CD4-positive, alpha-beta T cell treated with Interleukin-17A for 1 hour (primary cell): ENCODE measurements at places on chromosomes 1 and 21.

GRCh38 chr21:31201548-31201947 is 142.5 kb downstream of the TIAM1 start:
- DNase-seq, result no peak

GRCh38 chr1:218811497-218811896 is 362.2 kb upstream of the LYPLAL1 start:
- no peak for DNase-seq

DNA sequence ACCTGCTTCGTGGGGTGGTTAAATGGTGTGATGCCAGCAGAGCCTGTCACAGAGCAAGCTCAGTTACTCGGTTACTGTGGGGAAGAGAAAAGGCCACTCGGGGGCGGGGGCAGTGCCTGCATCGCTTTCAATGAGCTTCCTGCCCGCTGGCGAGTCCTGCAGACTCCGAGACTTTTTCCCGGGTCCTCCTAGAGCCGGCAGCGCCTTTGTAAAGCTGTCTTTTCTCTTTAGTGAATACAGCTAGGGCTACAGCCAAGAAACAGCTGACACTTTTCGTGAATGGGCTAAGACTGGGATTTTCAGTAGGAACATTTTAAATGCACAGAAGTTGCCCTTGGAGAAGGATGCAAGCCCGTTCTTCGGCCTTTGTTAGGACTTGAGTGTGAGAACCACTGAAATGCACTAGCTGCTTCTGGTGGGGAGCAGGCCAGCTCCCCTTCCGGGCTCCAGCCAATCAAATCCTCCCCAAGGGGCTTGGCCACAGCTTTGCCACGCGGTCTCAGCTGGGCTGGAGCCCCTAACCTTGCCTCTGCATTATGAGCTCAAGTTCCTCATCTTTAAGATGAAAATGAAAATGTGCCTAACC is 23.4 kb upstream of the EFHD2 start:
- DNase-seq, result peak; percentile 9

DNA sequence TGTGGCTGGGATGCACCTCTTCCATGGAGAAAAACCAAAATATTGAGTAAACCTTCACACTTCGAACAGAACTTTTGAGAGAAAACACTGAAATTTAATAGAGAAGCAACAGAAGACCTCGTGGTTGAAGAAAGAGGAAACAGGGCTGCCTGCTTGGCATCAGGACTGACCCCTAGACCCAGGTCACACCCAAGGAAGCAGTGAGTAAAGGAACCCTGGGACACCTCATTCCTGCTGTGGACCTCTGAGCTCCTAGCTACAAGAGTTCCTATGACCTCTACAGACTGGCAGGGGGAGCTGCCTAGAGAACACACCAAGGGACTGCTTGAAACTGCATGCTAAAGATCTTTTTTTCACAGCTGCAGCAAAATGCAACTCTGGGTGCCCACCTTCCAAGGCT is 67.8 kb downstream of the FASLG start:
- no peak for DNase-seq

- DNase-seq, result peak; percentile 16
These were observed 87.5 kb upstream of the RHOU start for GRCh38 chr1:228647523-228648444.

GRCh38 chr1:188670837-188671236 is 1806.8 kb downstream of the BRINP3 start:
- DNase-seq, result no peak

DNA sequence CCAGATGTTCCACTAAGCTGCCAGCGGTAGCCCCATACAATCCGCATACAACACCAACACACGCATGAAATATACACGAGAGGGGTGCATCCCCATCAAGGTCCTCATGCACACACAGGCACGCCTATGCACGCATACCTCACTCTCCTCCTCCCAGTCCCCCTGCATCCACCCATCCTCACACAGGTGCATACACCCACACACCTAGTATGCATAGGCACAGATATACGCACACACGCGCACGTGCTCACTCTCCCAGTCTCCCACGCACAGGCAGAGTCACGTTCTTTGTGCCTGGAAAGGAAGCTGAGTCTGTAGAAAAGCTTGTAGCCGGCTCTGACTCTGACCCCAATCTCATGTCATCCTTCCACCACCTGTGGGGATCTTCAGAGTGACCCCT is 16.9 kb upstream of the PADI2 start:
- DNase-seq, result no peak

DNA sequence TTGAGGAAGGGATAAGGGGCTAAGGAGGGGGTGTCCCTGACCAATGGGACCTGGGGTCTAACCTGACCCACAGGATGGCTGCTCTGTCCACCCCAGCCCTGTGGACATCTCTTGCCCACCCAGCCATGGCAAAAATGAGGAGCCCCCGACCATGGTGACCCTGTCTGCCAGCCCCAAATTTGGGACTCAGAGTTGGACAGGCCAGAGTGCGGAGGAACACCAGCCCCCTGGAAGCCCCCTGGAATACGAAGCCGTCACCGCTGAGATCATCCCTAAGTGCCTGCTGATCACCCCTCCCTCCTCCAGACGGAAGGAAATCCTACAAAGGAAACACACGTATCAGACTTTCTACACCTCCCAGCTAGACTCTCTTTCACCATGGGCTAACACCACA is 119.3 kb downstream of the SIK1 start:
- DNase-seq, result no peak

GRCh38 chr21:46253610-46254124 is 25.1 kb upstream of the LSS start:
- peak; percentile 72 for DNase-seq

DNA sequence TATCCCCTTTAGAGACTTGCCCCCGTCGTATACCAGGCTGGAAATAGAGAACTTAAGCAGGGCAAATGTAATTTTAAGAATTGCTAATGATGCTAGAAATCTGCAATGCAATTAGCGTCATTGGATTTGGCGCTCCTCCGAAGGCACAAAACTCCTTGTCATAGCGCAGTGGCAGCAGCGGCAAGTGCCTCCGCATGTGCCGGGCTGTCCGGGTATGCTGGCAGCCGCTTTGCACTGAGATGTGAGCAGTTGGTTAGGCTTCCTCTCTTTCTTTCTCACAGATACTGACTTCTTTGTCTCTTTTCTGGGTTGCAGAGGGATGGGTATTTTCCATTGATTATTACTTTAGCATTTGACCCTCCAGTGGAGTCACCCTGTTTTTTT is 193.4 kb upstream of the LMO4 start:
- no peak for DNase-seq

DNA sequence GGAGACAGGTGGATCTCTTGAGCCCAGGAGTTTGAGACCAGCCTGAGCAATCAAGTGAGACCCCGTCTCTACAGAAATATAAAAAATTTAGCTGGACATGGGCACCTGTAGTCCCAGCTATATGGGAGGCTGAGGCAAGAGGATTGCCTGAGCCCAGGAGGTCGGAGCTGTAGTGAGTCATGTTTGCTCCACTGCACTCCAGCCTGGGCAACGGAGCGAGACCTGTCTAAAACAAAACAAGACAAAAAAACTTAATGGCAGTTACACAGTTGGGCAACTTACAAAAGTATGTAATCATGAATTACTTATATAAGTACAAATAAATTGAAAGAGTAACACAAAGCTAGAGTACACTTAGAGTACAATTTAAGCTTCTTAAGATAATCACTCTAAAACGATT is 25.2 kb downstream of the RC3H1 start:
- DNase-seq, result no peak

- DNase-seq, result no peak
These were observed 56.1 kb upstream of the CAMK1G start for GRCh38 chr1:209527372-209527771.

GRCh38 chr21:46551636-46552241 is 53.1 kb downstream of the S100B start:
- DNase-seq, result peak; percentile 56

DNA sequence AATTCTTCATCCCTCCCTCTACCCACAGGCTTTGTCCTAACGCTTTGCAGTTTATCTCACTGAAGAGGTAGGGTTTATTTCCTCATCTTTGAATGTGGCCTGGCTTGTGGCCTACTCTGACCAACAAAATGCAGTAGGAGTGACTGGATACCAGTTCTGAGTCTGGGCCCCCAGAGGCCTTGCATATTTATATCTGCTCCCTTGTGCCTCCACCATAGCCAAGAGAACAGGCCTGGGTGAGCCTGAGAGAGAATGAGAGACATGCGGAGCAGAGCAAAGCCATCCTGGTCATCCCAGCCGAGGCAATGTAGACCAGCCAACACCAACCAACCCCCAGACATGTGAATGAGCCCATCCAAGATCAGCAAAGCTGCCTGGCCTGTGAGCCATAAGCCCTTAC is 30.3 kb downstream of the SMIM12 start:
- DNase-seq, result no peak

DNA sequence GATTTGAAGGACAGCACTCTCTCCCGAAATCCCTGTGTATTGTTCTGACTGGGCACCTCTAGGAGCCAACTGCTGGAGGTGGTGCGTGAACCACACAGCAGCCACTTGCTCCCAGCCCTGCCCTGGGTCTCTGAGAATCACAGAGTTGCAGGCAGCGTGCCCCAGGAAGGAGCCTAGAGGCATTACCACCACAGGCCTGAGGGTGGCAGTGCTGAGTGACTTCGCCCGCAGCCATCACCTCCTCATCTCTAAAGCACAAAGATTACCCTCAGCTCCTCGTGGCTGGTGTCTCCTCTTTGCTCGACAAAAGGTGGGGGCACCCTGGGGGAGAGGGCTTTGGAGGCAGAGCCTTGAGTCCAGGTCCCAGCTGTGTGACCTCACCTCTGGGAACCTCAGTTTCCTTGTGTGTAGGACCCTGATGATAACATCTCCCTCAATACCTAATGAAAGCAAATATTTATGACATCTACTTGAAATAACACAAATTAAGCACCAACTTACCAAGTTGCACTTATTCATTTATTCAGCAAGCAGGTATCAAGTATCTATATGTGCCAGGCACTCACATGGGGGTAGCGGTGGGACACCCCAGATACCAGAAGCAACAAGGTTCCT is 86.3 kb downstream of the VWA5B1 start:
- DNase-seq, result peak; percentile 45

DNA sequence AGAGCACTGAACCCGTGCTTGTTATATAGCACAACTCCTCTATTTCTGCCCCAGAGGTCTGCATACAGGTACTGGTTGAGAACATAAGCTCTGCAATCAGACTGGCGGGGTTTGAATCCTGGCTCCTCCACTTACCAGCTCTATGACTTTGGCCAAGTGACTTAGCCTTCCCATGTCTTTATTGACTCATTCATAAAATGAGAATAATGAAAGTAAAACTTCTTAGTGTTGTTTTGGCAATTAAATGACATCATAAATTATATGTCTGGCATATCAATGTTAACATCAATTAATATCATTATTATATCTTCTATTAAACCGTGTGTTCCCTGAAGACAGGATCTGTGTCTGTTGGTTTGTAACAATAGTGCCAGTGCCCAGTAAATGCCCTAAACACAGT is 4.3 kb downstream of the INKA2 start:
- DNase-seq, result no peak

DNA sequence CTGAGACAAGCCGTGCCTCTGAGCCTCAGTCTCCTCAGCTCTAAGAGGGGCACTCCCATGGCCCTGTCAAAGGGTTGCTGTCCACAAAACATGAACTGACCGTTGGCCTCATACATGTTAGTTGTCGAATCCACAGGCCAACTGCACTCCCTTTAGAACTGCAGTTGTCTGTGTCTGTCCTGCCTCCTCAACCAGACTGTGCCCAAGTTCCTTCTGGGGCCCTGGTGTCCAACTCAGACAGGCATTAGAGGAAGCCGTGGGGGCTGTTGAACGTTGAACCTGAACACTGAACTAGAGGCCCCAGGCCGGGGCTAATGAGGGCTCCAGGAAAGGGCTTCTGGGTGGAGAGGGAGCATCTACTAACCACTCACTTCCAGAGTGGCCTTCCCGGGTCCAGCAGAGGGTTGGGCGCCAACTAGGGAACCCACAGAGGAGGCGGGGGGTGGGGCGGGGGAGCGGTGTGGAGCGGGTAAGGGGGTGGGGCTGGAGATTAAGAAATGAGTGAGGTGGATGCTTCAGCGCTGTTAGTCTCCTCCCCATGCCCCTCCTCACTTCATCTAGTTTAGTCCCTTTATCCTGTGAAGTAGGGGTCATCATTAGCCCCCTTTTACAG is at the start of gene RAB42:
Gene RAB42 (plus strand): TSS at position 558 of the 613 bp plus-strand sequence. CDS start 247 bp downstream, outside the sequence.
- DNase-seq, result peak; percentile 19

DNA sequence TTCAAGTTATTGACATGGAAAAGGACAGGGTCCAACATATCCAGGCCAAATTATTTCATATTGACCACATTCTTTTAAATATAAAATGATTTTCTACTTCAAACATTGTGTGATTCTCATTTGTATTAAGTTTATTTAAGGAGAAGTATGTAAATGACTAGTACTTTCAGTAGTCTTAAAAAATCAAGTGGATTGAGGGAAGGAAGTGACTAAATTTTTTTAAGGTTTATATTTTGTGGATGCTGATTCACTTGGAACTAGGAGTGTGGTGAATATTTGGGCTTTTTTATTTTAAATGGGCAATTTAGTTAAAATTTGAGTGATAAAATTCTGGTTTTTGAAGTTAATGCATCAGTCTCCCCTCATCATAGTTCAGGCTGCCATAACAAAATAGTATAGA is 10.1 kb downstream of the PRRC2C start:
- DNase-seq, result no peak

DNA sequence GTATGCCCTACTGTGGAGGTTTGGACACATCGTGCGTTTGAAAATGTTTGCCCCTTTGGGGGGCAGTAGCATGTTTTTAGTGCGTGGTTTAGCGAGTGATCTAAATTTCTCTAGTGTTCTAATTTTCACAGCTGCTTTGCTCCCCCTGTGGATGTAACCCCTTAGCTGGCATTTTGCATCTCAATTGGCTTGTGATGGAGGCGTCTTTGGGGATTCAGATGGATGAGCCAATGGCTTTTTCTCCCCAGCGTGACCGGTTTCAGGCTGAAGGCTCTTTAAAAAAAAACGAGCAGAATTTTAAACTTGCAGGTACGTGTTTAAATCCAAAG is 836 bp downstream of the CDC7 start:
- DNase-seq, result no peak

- no peak for DNase-seq
These were observed 6.7 kb downstream of the LSS start for GRCh38 chr21:46221664-46222435.

DNA sequence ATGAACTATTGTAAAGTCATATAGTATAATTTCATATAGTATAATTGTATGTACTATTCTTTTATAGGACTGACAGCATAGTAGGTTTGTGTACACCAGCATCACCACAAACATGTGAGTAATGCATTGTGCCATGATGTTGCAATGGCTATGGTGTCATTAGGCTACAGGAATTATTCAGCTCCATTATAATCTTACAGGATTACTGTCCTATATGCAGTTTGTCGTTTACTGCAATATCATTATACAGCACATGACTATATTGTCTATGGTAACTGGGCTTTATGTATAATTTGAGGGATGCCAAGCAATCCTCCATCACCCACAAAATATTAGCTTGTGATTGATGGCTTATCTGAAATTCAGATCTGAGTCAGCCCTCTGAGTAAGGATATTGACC is 54.2 kb upstream of the PBX1 start:
- DNase-seq, result no peak

DNA sequence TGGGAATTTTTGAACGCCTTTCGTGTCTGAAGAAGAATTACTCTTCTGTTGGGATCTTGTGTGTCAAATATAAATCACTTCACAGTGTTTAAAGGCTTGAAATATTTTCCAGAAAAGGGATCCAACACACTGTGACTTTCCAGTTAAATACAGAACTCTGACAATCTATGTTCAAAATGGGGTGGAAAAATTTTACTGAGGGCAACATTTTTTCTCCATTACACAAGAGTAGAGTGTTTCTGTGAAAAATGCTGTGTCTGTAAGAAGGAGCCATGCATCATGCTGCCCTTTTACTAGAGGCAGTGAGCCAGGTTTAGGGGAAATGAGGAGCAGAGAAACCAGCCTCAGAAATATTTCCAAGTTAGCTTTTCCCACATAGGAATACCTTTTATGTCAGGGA is 86.5 kb downstream of the VPS13D start:
- DNase-seq, result no peak
